ENCODE measurements at places on chromosomes 1 and 21.

- DNase-seq: no peak
These were observed 43.9 kb downstream of the NAV1 start for GRCh38 chr1:201582705-201583442.

GRCh38 chr1:14738235-14738634 is 139.8 kb downstream of the KAZN start:
- DNase-seq: no peak

DNA sequence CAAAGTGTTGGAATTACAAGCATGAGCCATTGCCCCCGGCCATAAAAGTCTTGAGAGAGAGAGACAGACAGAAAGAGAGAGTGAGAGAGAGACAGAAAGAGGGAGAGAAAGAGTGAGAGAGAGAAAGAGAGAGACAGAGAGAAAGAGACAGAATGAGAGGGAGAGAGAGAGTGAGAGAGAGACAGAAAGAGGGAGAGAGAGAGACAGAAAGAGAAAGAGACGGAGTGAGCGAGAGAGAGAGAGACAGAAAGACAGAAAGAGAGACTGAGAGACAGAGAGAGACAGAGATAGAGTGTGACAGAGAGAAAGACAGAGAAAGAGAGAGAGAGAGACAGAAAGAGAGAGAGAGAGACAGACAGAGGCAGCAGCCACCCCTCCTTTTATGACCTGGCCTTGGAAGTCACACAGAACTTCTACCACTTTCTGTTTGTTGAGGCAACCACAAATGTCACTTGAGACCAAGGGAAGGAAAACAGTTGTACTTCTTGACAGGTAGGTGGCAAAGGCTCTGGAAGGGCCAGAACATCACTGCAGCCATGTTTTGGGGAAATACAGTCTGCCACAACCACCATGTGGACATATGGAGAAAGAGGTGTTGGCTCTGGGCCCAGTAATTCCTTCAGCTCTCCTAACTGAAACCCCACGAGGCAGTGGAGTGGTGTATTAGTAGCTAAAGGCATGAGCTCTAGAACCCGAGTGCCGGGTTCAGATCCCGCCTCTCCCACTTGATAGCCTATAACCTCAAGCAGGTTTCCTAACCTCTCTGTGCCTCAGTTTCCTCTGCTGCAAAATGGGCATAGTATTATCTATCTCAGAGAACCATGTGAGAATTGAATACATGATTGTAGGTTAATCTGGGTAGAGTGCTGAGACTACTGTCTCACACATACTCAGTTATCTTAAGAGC is 50.6 kb downstream of the TNFRSF8 start:
- no peak for DNase-seq

GRCh38 chr21:34126691-34127090 is 53.3 kb downstream of the MRPS6 start:
- DNase-seq: no peak

DNA sequence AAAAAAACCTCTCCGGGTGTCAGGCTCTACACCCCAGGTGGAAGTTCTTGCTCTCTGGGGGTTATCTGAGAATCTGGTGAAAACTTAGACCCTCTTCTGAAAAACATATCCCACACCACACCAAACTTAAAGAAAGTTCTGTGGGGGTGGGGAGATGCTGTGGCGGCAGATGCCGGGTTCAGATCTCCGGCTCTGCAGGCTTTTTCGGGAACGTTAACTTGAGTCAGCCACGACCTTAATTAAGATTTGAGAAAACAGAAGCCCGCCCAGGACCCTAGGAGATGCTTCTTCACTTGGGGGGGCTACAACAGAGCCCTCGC is 2.3 kb downstream of the RCC2 start:
- no peak for DNase-seq

DNA sequence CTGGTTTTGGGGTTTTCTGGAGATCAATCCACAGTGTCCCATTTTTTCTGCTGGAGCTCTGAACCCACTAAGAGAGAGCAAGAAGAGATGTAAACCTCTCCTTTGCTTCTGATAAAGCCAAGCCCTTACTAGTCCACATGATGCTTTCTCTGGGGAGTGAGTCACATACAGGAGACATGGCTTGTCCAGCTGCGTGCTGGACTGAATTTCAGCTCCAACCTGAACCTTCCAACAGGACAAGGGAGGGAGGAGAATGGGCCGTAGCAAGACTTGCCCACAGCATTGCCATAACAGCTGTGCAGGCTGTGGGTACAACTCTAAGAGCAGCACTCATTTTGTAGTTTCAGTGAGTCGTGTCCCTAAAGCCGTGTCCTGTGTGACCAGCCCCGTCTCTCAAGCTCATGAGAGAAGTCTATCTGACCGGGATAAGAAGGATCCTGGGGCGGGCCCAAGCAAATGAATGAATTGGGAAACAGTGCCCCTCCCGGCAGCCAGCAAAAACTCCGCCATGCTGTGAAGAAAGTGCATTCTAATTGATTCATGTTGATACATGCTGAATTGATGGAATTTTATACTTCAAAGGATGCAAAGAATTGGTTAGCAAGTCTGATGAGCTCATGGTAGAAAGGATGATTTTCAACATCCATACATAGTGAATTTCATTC is 195.2 kb downstream of the GABPA start:
- no peak for DNase-seq

- DNase-seq: no peak
These were observed 44.4 kb downstream of the DMRTB1 start for GRCh38 chr1:53503433-53504217.

GRCh38 chr1:119902775-119903442 is 6.6 kb upstream of the ADAM30 start:
- DNase-seq: no peak

DNA sequence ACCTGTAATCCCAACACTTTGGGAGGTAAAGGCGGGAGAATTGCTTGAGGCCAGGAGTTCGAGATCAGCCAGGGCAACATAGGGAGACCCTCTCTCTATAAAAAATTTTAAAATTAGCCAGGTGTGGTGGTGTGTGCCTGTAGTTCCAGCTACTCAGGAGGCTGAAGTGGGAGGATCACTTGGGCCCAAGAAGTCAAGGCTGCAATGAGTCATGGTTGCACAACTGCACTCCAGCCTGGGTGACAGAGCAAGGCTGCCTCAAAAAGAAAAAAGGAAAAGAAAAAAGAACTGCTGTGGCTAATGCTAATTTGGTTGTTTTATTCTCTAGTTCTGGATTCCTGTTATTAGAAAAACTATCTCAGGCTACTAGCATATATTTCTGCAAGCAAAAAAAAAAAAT is 29.8 kb downstream of the DBT start:
- no peak for DNase-seq

DNA sequence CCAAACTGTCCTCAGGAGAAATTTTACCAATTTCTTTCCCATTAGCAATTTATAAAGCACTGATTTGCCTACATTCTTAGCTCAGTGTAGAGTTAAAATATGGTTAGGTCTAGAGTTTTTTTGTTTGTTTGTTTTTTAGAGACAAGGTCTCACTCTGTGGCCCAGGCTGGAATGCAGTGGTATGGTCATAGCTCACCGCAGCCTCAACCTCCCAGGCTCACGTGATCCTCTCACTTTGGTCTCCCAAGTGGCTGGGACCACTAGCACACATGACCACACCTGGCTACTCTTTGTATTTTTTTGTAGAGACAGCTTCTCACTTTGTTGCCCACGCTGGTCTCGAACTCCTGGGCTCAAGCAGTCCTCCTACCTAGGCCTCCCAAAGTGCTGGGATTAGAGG is 10.6 kb upstream of the RALGPS2 start:
- no peak for DNase-seq

GRCh38 chr1:31781138-31781755 is 17.1 kb upstream of the ADGRB2 start:
- DNase-seq: no peak

DNA sequence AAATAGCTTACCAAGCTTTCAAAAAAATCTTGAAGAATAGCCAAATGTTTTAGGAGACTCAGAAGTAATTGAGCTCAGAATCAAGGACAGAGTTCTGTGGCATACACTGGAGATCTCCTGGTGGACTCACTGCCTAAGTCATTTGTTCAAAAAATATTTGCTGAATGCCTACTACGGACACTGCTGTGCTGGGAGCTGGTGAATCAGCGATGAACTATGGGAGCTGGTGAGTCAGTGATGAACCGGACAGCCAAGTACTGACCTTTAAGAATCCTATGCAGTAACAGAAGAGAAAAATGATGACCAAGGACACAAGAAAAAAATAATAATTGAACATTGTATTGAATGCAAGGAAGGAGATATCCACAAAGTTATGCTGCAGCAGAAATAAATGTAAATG is 717.9 kb upstream of the CXADR start:
- DNase-seq: no peak

DNA sequence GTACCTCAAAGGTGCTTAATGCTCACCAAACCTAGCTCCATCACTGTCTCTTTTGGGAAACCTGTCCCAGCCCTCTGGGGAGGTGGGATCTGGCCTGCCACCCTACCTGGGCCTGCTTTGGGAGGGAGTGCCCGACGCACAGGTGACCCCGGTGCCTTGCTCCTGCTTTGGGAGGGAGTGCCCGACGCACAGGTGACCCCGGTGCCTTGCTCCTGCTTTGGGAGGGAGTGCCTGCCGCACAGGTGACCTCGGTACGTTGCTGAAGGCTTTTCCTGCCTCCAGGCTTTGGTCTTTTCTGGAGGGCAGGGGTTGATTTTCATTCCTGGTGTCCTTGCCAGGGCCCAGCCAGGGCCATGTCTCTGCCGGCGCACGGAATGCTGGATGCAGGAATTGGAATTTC is 25.2 kb upstream of the C1orf174 start:
- no peak for DNase-seq

DNA sequence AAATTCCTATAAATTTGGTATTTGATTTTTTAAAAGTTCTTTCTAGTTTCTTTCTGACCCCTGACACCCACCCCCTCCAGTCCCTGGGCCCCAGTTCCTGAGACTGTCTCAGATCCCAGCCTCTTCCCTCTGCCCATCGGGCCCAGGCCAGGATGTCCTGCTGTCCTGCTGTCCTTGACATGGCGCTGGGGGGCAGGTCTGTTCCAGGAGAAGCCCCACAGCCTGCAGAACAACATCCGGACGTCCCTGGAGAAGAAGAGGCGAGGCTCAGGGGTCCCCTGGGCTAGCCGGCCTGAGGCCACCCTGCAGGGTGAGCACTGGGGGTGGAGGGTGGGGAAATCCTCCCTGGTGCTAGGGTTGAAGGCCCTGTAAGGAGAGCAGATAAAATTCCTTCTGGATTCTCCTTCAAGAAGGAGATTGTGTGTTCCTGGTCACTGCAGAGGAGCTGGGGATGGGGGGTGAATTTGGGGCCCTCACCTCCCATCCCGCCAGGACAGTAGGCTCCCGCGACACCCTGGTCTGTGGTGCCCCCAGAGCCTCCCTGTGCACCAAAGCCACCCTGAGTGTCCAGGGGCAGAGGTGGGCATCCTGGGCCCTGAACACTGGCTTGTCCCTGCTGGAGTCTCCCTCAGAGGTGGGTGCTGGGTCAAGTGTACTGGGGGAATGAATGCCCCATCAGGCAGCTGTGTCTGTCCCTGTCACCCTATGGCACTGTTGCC is 45.0 kb downstream of the DISP3 start:
- DNase-seq: no peak

DNA sequence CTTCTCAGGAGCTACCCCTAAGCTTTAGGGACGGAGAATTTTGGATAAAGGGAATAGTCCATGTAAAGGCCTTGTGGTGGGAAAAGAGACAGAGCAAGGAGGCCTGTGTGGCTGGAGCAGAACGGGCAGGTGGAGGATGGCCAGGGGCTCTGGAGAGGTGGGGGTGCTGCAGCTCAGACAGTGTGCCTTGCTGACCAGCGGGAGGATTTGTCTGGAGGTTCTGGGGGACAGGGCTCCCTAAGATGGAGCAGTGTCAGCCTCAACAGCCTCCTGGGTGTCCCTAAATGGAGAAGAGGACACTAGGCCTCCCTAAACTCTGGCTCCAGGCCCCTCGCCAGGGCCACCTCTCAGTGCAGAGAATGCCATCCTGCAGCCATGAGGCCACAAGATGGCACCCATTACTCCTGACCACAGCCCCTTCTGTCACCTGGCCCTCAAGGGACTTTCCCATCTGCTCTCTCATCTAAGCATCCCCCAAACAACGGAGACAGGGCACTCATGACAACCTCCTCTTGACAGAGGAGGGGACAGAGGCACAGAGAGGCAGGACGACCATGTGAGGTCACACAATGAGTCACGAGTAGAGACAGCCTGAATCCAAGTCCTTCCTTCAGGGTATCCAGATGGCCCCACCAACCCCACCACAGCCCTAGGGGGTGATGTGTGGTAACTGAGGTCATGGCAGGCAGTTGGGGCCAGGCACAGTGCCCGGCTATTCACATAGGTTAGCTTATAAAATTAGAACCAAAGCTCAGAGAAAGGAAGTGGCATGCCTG is 94.7 kb downstream of the DMRTB1 start:
- no peak for DNase-seq

GRCh38 chr1:227913396-227913763 is 34.4 kb downstream of the WNT9A start:
- DNase-seq: no peak

DNA sequence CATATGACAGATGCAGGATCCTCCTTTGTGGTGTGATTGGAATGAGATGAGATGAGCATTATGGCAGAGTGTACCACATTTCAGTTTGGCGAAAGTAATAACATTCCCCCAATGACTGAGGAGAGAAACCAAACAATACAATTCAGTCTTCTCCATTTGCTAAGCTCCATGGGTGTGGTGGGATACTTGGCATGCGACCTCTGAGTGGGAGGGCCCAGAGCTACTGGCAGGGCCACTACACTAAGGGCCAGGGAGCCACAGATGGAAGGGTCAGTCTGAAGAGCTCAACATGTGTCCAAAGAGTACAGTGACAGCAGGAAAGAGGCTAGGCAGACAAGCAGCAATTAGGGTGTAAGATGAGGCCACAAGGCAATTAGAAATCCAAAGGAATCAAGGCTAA is 23.8 kb upstream of the PAXBP1 start:
- no peak for DNase-seq

- no peak for DNase-seq
These were observed 31.7 kb downstream of the TRIM11 start for GRCh38 chr1:228374711-228375577.

DNA sequence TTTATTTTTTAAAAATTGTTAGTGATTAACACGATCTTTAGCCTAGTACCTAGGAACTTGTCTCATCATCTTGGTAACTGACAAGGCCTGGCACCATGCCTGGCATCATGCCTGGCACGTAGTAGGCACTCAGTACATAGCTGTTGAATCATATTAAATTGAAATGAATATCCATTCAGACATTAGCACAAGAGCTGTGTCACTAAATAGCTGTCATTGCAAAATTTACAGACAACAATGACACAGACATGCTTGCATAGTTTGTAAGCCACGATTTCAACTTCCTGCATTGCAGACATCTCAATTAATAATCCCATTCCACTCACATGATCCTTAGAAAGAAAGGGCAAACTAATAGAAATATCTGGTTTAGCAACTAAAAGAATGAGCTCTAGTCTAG is 15.4 kb upstream of the PHACTR4 start:
- DNase-seq: no peak
